GM18507 (cell line): ENCODE measurements at places on chromosomes 2 and 18.

DNA sequence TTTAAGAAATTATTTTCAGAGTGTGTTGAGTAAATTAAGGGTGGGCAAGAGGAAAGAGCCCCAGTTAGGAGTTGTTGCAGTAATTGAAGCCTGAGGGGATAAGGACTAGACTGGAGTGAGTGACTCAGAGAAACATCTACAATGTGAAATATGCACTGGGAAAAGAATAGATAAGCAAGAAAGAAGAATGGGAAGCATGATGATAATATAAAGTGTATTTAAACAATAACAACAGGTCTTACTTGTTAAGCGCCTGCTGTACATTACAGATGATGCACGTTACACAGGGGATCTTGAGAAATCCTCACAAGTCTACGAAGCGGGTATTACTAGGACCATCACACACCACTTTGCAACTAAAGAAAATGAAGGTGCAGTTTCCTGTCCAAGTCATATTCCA is 73.6 kb upstream of the STK17B start:
- no peak for DNase-seq

- no peak for DNase-seq
These were observed 21.4 kb downstream of the POLE4 start for GRCh38 chr2:74979844-74980243.

DNA sequence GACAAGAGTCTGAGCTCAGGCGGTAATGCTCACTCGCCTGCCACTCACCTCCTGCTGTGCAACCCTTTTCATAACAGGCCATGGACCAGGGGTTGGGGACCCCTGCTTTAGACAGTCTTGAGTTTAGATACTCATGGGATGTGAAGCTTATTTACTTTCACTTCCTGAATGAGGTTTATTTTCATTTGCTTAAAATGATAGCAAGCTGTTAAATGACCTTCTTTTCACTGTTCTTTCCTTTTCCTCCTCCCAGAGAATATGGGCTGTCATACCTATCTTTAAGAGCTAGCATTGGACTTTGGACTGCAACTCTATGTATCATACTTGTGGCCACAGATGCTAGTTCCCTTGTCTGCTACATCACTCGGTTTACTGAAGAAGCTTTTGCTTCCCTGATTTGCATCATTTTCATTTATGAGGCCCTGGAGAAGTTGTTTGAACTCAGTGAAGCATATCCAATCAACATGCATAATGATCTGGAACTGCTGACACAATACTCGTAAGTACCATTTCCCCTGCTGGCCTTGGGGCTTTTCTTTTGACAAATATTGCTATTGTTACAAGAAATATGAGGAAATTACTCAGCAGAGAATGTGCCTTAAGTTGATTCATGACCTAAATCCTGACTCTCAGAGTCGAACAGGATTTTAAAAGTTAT is 168.5 kb downstream of the DPP4 start:
- no peak for DNase-seq

GRCh38 chr2:16261071-16261470 is 320.7 kb downstream of the MYCN start:
- DNase-seq = no peak

GRCh38 chr2:58950795-58951462 is 709.8 kb upstream of the FANCL start:
- DNase-seq = no peak

DNA sequence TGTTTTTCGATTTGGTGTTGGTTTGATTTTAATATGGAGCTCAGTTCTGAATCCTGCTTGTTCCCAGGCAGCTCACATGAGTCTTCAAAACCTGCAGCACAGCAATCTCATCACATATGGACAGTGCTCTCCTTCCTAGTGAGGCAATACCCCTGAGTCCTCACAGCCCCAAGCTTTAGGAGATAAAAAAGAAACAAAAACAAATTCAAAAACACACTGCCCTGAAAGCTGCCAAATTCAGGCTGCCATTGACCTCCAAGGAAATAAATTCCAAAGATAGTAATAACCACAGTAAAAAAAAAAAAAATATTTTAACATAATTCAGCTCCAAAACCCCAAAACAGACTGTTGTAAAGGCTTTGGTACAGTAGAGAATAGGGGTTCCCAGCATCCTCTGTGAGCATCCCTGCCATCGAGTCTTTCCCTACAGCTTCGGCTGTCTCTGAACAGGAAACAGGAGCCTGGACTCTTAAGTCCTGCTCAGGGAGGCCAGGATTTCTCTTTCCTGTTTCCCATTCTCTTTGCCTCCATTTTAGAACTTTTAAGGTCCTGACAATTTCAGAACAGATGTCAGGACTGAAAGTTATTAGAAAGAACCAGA is 14.7 kb upstream of the SP3 start:
- DNase-seq = no peak

DNA sequence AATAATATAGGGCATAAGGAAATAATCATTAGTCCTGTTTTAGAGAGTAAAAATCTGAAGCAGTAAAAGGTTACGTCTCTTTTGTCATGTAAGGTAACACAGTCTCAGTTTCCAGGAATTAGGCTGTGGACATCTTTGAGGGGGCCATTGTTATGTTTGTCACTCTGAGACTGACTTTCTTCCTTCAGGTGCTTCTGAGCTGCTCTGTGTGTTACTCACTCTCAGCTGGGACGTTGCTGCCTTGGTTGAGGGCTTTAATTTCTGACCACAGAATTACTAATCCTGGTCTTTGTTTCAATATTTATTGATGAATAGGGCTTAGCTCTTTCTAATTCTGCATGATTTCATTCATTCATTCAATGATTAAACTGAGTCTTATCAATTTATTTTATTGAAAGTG is 55.9 kb upstream of the SLC38A11 start:
- no peak for DNase-seq

DNA sequence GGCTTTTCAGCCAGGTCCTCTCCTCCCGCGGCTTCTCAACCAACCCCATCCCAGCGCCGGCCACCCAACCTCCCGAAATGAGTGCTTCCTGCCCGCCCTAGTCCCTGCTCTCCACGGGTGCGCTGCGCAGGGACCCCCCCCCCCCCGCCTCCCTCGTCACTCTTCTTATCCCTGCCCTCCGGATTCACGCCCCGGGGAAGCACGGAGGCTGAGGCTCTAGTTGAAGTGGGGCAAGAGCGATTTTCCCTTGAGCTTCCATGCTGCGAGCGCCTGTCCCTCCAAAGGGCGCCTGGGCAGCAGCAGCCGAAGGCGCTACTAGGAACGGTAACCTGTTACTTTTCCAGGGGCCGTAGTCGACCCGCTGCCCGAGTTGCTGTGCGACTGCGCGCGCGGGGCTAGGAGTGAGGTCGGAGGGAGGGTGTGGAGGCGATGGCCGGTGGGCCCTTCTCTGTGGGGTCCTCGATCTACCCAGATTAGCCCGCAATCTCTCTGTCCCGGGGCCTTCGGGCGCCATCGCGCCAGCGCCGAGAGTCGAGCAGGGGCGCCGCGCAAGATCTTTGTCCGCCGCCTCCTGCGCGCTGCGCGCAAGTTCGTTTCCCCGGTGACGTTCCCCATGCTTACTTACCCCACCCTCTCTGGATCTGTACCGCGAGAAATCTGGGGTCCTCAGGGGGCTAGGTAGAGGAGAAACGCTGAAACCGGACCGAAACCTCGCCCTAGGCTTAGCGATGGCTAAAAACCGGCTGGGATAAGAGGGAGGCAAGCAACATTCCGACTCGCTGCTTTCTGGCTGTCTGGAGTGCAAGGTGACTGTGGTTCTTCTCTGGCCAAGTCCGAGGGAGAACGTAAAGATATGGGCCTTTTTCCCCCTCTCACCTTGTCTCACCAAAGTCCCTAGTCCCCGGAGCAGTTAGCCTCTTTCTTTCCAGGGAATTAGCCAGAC is 677 bp downstream of the GAD1 start:
- DNase-seq = no peak

DNA sequence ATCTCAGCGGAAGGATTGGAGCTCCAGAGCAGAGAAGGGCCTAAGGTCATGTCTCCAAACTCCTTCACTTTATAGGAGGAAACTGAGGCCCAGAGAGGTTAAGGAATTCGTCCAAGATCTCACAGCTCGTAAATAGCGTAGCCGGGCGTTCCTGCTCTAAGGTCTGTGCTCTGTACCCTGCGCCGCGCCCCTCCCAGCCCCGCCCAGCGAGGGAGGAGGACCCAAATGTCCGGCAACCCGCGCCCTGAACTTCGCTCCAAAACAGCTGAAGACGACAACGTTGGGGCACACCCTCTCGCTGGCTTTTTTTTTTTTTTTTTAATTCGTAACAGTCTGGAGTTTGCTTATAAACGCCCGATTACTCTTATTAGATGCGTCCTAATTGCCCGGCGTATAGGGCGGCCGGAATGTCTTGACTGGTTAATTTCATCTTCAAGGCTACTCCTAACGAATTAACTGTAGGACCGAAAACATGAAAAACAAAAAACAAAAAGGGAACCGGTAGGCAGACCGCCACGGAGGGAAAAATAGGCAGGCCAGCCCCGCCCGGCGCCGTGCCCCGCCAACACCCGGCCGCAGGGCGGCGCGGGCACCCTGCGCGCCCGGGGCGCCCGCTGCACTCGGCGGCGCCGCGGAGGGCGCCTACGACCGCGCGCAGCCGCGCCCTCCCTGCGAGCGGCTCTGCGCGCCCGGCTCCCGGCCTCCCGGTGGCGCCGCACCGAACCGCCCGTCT is 928 bp upstream of the FOSL2 start:
- DNase-seq = no peak

DNA sequence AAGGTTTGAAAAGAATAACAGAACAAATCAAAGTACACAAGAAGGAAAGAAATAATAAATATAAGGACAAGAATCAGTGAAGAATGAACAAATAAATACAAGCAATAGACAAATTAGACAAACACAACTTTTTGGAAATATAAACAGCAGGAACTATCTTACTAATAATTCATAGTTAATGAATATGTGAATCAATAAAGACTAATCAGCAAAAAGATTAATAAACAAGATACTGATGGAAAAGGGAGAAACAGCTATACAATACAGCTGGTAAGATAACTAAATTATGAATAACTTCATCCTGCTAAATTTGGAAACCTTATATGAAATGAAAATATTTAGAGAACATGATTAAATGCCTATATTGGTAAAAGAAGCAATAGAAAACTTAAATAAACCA is 193.6 kb upstream of the SPRED2 start:
- no peak for DNase-seq

DNA sequence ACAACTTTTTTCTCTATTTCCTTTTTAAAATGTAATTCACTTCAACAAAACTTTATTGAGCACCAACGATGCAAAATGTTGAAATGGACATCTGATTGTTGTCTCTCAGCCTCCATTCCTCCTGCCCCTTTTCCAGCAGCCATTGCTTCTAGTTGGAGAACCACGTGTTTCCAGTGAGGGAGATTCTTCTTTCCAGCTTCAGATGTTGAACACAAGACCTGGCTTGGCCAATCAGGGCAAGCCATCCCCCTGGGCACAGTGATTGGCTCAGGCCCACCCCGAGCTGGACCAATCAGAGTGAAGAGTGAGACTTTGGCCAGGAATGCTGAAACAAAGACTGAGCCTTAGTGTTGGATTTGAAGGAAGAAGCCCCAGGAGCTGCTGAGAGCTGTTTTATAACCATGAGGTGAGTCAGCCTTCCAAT is 59.0 kb downstream of the E2F6 start:
- no peak for DNase-seq

- no peak for DNase-seq
These were observed 3.1 kb upstream of the MSGN1 start for GRCh38 chr2:17813010-17813741.

DNA sequence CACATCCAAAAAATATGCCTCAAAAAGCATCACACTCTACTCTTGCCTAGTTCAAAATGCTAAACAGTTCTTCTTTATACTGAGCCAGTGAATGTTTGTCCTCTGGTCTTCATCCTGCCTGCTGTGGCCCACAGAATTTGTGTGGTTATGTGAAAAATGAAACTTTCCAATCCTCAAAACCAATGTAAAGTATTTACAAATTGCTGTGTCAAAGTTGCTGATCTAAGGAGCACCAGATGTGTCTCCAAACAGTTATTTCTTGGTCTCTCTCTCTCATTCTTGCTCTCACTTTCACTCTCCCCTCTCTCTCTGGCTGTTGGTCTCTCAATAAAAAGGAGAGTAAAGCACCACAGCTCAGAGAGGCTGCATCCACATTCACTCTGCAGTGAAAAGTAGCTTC is 23.0 kb downstream of the EPHA4 start:
- no peak for DNase-seq

DNA sequence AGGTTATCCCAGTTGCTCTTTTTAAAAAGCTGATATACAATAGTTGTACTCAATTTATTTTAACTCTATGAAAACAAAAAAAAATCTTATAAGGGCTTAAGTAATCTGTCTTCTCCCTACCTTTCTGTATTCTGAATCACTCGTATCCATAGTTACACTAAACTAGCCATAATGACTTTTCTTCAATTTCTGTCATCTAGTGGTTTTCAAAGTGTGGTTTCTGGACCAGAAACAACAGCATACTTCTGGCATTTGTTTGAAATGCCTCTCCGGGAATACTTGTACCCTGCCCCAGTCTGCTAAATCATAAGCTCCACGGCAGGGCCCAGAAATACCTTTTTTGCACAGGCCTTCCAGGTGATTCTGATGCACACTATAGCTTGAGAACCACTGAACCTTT is 253.6 kb downstream of the LRRTM4 start:
- no peak for DNase-seq

DNA sequence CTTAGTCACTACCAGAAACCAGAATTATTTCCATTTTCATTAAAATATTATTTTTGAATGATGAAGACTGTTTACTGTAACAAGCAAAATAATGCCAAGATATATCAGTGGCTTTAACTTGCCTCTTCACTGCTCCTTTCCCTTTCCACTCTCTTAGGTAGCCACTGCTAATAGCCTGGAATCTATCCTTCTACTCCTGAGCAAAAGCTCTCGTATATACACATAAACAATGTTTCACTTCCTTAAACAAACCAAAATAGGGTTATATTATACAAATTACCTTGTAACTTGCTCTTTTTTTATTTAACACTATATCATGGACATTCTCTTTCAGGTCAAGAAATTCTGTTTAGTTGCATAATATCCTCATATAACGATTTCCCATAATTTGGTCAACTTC is 20.8 kb downstream of the IMMT start:
- no peak for DNase-seq

- no peak for DNase-seq
These were observed 110.8 kb upstream of the OTOS start for GRCh38 chr2:240250985-240251847.

GRCh38 chr2:183010112-183010511 is 28.1 kb downstream of the NCKAP1 start:
- DNase-seq = no peak

GRCh38 chr2:233226511-233227031 is 24.9 kb upstream of the ATG16L1 start:
- no peak for DNase-seq

GRCh38 chr2:142918624-142919023 is 41.2 kb downstream of the KYNU start:
- no peak for DNase-seq

GRCh38 chr2:237309011-237309410 is 105.0 kb downstream of the COL6A3 start:
- no peak for DNase-seq

DNA sequence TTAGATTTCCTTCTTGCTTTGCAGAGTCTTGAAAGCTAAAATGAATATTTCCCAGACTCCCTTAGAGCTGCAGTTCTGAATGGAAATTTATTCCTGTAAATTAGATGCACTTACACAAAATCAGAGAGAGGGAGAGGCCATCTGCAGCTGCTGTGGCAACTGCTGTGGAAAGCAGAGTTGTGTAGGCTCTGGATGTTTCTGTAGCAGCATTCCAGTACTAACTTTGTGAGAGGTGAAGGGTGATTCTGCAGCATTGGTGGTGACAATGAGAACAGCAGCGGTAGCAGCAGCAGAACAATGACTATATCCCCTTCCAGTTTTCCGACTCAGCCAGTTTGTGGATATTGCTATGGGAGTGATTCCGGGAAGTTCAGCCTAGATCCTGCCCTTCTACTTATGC is 433.0 kb upstream of the REG3G start:
- no peak for DNase-seq

- DNase-seq = no peak
These were observed 7.7 kb upstream of the TMSB10 start for GRCh38 chr2:84897773-84898172.
